Activated CD8-positive, alpha-beta memory T cell treated with anti-CD3 and anti-CD28 coated beads, Interleukin-2, amount 50 U/mL, for 4 hours (primary cell): ENCODE measurements at places on chromosomes 12 and 14.

DNA sequence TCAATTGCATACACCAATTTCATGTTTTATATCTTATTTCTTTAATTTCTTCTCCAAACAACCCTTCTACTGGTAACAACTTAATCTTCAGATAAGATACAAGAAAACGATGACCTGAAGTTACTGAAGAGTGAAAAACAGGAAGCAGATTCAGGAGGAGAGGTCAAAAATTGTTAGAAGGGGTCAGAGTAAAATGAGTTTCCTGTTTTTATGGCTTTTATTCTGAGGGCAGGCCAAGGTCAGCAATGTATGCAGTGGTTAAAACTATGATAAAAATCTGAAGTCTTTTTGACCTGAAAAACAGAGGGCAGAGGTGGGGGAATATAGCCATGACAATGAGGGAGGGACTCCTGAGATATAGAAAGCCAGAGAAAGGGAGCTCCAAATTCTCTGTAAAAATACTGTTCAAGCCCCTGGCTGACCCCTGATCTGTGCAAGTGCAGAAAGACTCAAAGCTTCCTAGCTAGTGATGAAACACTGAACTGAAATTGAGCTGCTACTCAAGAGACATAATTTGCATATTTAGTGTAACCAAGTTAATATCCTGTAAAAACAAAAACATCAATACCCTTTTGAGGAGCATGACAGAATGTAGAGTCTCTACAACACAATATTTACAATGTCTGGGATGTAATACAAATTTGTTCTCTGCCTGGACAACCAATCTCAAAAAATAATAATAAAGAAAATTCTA is 514.3 kb upstream of the SEL1L start:
- DNase-seq = no peak

DNA sequence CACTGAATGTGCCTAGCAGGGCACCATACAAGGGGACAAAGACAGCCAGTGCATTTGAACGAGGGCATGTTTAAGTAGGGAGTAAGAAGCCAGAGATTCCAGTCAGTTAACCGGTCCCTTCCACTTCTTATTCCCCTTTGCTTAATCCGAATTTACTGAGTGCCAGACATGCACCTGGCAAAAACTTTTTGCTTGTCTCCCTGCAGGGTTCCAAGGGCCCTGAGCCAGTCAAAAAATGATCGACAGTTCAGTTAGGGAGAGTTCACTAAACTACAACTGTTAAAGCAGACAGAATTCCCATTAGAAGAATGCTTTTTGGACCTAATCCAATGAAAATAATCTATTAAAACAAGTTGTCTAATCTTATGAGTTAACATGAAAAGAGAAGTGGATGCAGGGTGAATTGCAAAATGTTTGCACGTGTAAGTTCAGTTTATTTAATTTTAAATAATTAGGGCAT is 193.8 kb downstream of the TMTC2 start:
- DNase-seq = no peak

- DNase-seq = no peak
Measured at GRCh38 chr12:132631666-132632065, 13.1 kb downstream of the P2RX2 start.

DNA sequence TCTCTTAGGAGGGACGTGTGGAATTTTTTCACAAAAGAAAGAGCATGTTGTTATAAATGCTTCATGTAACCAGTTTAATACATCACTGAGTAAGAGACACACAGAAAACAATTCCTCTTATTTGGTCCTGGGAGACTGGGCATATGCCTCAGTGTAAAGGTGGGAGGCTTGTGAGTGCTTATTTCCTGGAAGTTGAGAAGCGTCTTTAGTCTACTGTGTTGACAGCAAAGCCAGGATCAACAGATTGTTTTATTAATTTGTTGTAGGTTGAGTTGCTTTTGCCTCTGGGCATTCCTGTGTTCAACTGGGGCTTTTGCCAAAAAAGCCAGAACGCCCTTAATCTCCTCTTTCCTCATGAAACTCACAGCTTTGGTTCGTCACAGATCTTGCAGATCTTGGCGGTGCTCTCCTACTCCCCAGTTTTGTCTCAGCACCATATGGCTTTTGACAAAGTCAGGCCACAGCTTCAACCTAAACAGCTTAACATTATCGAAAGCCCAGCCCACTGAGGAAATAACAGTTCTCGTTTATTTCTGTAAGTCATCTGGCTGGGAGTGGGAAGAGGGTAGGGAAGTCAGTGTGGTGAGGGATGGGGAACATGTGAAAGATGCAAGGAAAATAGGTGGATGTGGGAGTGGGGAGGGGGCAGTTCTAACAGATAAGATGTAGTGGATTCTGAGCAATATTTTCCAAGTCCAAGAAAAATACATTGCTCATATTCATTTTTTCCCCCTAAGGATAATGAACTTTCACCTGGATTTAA is 227.2 kb downstream of the DACT1 start:
- no peak for DNase-seq

DNA sequence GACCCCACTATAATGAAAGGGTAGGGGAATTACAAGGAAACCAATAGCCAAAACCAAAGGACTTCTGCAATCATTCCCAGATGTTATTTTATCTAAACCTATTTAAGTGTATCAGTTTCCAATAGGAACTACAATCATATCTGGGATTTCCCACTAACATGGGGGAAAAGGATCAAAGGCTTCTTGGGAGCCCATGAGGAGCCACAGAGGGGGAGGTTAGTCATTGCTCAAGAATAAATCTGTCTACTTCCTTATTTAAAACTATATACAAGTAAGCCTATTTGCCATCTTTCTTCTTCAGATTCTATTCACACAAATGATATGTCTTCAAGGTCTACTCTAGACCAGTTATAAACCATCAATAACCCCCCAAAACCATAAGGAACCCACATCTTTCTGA is 33.1 kb downstream of the FGD6 start:
- no peak for DNase-seq

DNA sequence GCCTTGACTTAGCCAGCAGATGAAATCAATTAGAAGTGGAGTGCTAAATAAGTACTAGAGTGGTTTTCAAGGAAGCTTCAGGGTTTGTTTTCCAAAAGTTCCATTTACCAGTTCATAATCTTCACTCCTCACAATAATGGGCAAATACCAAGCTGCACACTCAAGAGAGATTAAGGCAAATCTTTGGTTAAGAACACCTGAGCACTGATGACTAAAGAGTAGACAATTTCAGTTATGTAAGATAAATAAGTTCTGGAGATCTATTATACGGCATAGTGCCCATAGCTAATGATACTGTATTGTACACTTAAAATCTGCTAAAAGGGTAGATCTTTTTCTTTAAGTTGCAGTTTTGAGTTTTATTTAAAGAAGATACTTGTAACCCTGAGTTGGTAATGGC is 125.0 kb downstream of the ARMH4 start:
- no peak for DNase-seq

GRCh38 chr14:54221432-54221803 is 175.4 kb upstream of the CDKN3 start:
- DNase-seq = no peak

GRCh38 chr12:117580718-117581062 is 219.3 kb upstream of the NOS1 start:
- no peak for DNase-seq

GRCh38 chr14:30389134-30389876 is 169.7 kb upstream of the G2E3 start:
- no peak for DNase-seq

- DNase-seq = no peak
Measured at GRCh38 chr12:29463198-29463597, 34.3 kb downstream of the OVCH1 start.

DNA sequence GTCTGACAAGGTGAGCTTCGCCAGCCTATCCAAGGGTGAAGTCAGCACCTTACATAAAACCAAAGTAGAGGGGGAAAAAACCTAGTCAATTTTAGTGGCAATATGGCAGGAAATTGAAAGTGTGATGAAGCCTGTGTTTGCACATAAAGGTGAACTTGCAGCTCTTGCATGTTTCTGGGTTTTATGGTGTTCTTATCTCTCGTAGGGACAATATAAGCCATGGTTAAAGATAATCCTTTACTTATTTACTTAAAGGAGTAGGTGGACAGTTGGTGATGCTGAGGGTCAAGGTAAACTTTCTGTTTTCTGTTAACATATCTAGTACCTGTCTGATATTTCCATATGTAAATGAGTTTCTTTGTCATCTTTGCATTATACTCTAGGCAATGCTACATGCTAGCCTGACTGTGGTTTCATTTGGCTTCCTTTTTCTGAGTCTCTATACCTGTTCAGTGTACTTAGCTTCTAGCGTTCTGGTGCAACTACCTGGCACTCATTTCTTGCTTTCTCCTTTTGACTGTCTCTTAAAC is 32.8 kb downstream of the CCDC91 start:
- peak; percentile 14 for DNase-seq

- no peak for DNase-seq
Measured at GRCh38 chr12:122202017-122202416, 1.5 kb upstream of the B3GNT4 start.

DNA sequence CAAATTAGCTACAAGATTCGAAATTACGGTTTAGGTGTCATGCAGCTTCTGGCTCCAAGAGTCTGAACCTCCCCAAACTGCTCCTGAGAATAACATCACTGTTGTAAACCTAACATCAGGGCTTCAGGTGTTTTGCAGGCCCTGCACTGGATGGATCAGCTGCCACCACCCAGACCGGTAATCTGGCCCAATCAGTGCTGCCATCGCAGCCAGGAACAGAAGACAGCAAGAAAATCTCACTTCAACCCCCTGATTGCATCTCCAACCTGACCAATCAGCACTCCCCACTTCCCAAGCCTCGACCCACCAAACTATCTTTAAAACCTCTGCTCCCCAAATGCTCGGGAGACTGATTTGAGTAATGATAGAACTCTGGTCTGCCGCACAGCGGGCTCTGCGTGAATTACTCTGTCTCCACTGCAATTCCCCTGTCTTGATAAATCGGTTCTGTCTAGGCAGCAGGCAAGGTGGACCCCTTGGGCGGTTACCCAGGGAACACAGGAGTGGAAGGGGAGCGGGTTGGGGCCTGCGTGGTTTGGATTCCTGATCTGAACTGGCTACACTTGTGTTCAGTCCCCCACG is 268.5 kb upstream of the SFSWAP start:
- no peak for DNase-seq

GRCh38 chr14:81625343-81625742 is 91.7 kb upstream of the SEL1L start:
- no peak for DNase-seq

GRCh38 chr12:109597795-109598427 is 24.3 kb downstream of the MVK start:
- DNase-seq = peak; percentile 66

GRCh38 chr12:131505561-131505960 is 205.3 kb upstream of the SFSWAP start:
- DNase-seq = no peak

GRCh38 chr12:21456291-21456780 is 18.9 kb downstream of the PYROXD1 start:
- DNase-seq = peak; percentile 29

DNA sequence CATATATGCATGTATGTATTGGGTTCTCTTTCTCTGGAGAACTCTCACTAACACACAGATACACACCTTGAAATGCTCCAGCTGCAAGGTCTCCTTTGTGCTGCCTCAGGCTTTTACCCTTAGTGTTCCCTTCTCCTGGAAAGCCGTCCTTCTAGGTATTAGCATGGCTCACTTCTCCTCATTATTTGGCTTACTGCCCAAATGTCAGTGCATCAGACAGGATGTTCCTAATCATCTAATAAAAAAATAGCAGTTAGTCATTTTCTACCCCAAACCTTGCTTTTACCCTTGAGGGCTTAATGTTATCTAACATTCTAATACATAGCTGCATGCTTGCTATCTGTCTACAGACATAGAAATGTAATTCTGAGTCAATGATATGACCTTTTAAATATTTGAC is 109.0 kb upstream of the SLC16A7 start:
- DNase-seq = no peak

GRCh38 chr12:67069451-67070306 is 199.5 kb upstream of the CAND1 start:
- DNase-seq = peak; percentile 48

- no peak for DNase-seq
Measured at GRCh38 chr12:40044396-40044795, 61.5 kb downstream of the SLC2A13 start.

- DNase-seq = no peak
Measured at GRCh38 chr14:50792634-50793068, 38.3 kb downstream of the NIN start.

DNA sequence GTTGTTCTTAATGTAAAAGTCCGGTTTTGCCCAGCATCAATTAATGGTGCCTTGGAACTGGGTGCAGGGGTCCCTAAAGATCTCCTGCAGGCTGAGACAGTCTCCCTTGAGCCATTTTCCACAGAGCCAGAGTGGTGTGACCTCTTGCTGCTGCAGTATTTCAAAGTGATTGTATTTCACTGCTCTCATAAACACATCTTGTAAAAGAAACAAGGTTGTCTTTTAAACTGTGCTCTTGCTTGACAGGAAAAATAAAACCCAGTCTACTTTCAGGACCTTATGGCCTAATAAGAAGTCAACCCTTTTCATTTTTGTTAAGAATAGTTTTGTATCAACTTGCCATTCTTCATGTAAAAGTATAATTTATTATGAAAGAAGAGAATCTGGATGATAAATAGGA is 44.7 kb downstream of the TMEM117 start:
- DNase-seq = no peak

GRCh38 chr12:52559979-52560378 is 7.0 kb upstream of the KRT71 start:
- DNase-seq = no peak

GRCh38 chr14:102063109-102063807 is 23.6 kb downstream of the HSP90AA1 start:
- peak; percentile 71 for DNase-seq
